Activated CD4-positive, alpha-beta T cell treated with anti-CD3 and anti-CD28 coated beads, Interleukin-2, amount 10 ng/mL, durations not matched to agents 7 days and 5 days (primary cell): ENCODE measurements at places on chromosomes 7 and 10. TPM values are rescaled to one million over a fixed set of nuclear protein-coding genes. Genes with fewer than 3 reads are reported as not detected.

The OR6V1 gene
- total RNA-seq, result not detected

The LAMTOR4 gene
- total RNA-seq, result 172 TPM

The IRF5 gene
- 6.7 TPM for total RNA-seq

The GOLGA7B gene
- total RNA-seq, result 12.2 TPM

The MKLN1 gene
- total RNA-seq, result 36.8 TPM

GRCh38 chr7:100486753-100487446 is 3.2 kb downstream of the NYAP1 start:
- no peak for DNase-seq
- peaks cover 20% of the 10 kb centered on the region for H3K4me1 ChIP-seq
- no peaks in the 10 kb centered on the region for H3K36me3 ChIP-seq
- no peak overlapping the region for H3K4me3 ChIP-seq
- H3K27ac ChIP-seq, result no peak overlapping the region

- DNase-seq, result no peak
- H3K4me1 ChIP-seq, result no peaks in the 10 kb centered on the region
- H3K27ac ChIP-seq, result no peak overlapping the region
- no peak overlapping the region for H3K4me3 ChIP-seq
These were observed 347.8 kb upstream of the NFE2L3 start for GRCh38 chr7:25804154-25804553.

DNA sequence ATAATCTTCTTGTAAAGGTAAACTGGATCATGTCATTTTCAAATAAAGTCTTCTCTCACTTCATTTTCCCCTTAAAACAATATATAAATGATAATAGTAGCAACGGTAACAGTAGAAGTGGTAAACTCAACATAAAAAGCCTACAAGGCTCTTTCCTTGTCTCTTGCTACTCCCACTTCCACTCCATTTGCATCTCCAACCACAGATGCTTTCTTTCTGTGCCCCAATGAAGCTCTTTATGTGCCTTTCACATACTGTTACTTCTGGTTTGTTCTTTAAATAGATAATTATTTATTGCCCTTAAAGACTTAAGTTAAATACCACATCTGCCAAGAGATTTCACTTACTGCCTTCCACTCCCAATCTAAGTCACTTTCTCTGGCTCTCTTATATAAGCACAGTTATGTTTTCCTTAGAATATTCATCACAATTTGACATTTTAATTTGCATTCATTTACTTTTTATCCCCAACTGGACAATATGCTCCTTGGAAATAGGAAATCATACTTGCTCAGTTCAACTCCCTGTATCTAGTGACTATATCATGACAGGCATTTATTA is 149.9 kb downstream of the CRPPA start:
- H3K36me3 ChIP-seq, result no peaks in the 10 kb centered on the region
- no peaks in the 10 kb centered on the region for H3K27me3 ChIP-seq
- no peaks in the 10 kb centered on the region for H3K4me1 ChIP-seq
- no peak for DNase-seq

GRCh38 chr10:74063256-74063655 is 65.3 kb downstream of the VCL start:
- peaks cover 31% of the 10 kb centered on the region for H3K36me3 ChIP-seq
- H3K4me1 ChIP-seq, result peaks cover 14% of the 10 kb centered on the region
- DNase-seq, result no peak
- H3K27me3 ChIP-seq, result no peaks in the 10 kb centered on the region
- no peak overlapping the region for H3K27ac ChIP-seq

- H3K36me3 ChIP-seq, result no peaks in the 10 kb centered on the region
- no peaks in the 10 kb centered on the region for H3K27me3 ChIP-seq
- no peak overlapping the region for H3K4me3 ChIP-seq
- peaks cover 6% of the 10 kb centered on the region for H3K4me1 ChIP-seq
- H3K27ac ChIP-seq, result no peak overlapping the region
These were observed 167.0 kb downstream of the SNX13 start for GRCh38 chr7:17773289-17773626.

GRCh38 chr10:48751730-48752129 is 67.1 kb downstream of the WDFY4 start:
- no peaks in the 10 kb centered on the region for H3K27me3 ChIP-seq
- no peak for DNase-seq
- no peak overlapping the region for H3K27ac ChIP-seq
- no peaks in the 10 kb centered on the region for H3K4me1 ChIP-seq
- H3K4me3 ChIP-seq, result no peak overlapping the region

- peak; percentile 38 for DNase-seq
- peaks cover 4% of the 10 kb centered on the region for H3K4me1 ChIP-seq
- H3K27ac ChIP-seq, result no peak overlapping the region
- H3K36me3 ChIP-seq, result no peaks in the 10 kb centered on the region
- H3K4me3 ChIP-seq, result no peak overlapping the region
These were observed 7.8 kb upstream of the COMMD3 start for GRCh38 chr10:22308390-22308789.

GRCh38 chr10:24826009-24826408 is 102.3 kb upstream of the ARHGAP21 start:
- H3K27me3 ChIP-seq, result no peaks in the 10 kb centered on the region
- H3K4me3 ChIP-seq, result peak overlapping the region; percentile 8
- H3K27ac ChIP-seq, result no peak overlapping the region
- H3K4me1 ChIP-seq, result peaks cover 26% of the 10 kb centered on the region
- no peak for DNase-seq

DNA sequence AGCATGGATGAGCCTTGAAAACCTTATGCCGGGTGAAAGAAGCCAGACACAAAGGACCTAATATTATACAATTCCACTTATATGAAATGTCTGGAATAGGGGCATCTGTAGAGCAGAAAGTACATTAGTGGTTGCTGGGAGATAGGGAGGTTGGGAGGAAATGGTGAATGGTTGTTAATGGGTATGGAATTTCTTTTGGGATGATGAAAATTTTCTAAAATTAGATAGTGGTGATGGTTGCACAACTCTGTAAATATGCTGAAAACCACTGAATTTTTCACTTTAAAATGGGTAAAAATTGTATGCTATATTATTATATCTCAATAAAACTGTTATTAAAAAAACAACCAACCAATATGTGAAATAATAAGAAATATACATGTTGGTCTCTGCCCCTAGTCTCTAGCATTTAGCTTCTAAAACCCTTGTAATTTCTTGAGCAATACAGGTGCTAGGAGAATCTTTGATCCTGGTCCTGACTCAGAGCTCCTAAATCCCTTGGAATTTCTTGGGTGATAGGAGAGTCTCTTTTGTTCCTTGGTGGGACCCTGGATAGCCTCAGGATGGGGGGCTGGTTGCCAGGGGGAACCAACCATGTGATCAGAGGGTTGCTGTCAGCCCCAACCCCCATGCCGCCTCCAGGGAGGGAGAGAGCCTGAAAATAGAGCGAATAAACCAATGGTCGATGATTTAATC is 64.0 kb downstream of the TACR2 start:
- no peak overlapping the region for H3K27ac ChIP-seq
- H3K36me3 ChIP-seq, result peaks cover 67% of the 10 kb centered on the region
- DNase-seq, result no peak
- H3K4me1 ChIP-seq, result peaks cover 62% of the 10 kb centered on the region
- H3K4me3 ChIP-seq, result no peak overlapping the region

GRCh38 chr10:105706281-105707026 is 1065.4 kb downstream of the SORCS3 start:
- no peaks in the 10 kb centered on the region for H3K4me1 ChIP-seq
- no peak overlapping the region for H3K4me3 ChIP-seq
- H3K27ac ChIP-seq, result no peak overlapping the region
- no peaks in the 10 kb centered on the region for H3K27me3 ChIP-seq
- DNase-seq, result no peak

DNA sequence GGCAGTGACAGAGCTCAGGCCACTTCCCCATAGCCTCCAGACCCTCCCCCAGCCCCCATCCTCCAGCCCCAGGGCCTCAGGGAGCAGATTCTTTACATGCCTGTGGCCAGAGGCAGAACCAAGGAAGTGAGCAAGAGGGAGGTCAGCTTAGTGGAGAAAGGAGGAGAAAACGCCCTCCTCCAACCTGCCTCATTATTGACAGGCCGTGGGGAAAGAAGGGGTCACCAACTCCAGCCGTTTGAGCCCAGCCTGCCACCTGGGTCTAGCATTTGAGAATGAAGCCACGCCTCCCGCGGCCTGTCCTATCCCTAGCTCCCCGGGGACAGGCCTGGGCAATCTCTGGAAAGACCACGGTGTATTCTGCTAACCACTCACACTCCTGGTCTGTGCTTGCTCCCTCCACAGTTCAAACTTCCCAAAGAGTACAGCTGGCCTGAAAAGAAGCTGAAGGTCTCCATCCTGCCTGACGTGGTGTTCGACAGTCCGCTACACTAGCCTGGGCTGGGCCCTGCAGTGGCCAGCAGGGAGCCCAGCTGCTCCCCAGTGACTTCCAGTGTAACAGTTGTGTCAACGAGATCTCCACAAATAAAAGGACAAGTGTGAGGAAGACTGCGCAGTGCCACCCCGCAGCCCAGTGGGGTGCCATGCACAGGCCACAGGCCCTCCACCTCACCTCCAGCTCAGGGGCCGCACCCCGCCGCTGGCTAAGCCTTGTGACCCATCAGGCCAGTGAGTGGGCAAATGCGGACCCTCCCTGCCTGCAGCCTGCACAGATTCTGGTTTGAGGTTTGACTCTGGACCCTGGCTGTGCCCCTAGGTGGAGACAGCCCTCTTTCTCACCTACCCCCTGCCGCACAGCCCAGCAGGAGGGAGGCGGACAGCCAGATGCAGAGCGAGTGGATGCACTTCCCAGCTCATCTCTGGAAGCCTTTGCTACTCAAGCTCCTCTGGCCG is 14.3 kb upstream of the TRIM8 start:
- peaks cover 2% of the 10 kb centered on the region for H3K36me3 ChIP-seq
- peaks cover 40% of the 10 kb centered on the region for H3K4me1 ChIP-seq
- H3K27me3 ChIP-seq, result no peaks in the 10 kb centered on the region
- H3K4me3 ChIP-seq, result no peak overlapping the region

GRCh38 chr7:28075674-28076358 is 104.8 kb downstream of the JAZF1 start:
- no peak overlapping the region for H3K4me3 ChIP-seq
- H3K36me3 ChIP-seq, result no peaks in the 10 kb centered on the region
- no peak overlapping the region for H3K27ac ChIP-seq
